Retina (tissue), 1 donor: ENCODE measurements at places on chromosomes 6 and 20.

DNA sequence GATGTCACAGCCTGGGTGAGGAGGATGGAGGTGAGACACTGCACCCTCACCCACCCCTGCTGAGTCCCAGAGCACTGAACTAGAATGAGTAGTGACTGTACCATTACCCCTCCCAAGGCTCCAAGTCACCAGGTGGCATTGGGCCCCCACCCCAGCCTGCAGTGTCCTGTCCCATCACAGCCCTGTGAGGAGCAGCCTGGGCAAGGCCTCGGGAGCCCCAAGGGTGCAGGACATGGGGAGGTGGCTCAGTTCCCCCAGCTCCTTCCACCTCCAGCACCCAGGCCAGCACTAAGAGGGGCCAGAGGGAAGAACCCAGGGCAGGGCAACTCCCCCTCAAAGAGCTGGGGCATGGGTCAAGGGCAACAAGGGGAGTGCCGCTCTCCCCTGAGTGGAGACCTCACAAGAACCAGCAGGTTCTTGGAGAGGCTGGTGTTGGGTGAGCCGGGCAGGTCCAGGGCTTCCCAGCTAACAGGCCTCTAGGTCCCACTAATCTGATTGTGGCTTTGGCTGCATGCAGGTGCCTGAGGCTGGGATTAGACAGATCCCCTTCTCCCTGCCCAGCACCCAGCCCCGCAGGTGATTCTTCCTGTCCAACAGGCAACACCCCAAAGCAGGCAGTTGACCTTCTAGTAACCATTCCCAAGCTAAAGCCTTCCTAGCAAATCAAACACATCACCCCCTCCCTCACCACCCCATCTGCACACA, 2.6 kb downstream of the CST4 start:
- DNase-seq = no peak

DNA sequence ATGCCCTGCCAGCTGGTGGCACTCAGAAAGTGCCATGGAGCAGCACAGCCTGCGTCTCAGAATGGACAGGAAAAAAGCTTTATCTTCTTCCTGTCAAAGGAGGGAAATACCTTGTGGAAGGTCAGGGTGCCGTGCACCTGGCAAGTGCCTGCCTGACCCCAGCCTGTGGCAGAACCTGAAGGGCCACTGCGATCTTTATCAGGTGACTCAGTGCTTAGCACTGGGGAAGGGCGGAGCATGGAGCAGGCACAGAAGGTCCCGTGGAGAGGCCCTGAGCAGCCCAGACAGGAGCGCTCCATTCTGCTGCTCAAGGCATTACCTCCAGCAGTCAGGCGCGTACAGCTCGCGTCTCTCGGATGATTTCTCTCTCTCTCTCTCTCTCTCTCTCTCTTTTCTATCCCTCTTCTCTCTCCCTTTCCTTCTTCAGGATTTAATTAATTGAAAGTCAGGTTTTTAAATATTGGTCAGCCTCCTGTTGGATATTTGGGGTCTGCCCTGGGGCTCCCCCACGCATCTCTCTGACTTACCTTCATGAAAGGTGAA, 31.7 kb downstream of the FOXC1 start:
- DNase-seq = no peak

DNA sequence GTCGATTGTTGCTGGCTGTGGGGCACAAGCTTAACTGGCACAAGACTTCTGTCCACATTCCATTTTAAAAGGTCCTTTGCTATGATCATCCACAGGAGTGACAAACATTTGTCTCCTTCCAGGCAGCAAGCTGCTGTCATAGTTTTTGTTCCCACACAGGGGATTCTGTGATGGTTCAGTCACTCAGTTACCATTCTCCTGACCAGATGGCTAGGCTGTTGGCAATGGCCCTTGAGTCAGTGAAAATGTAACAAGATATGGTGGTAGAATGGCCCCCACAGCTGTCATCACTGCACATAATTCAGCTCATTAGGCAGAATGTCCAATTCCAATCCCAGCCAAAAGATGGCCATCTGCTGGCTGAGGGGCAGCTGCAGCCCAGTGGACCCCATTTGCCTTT, 13.7 kb downstream of the BPIFA1 start:
- peak; percentile 15 for DNase-seq

- no peak for DNase-seq
These were observed 3.3 kb upstream of the PIGT start for GRCh38 chr20:45412653-45413052.

DNA sequence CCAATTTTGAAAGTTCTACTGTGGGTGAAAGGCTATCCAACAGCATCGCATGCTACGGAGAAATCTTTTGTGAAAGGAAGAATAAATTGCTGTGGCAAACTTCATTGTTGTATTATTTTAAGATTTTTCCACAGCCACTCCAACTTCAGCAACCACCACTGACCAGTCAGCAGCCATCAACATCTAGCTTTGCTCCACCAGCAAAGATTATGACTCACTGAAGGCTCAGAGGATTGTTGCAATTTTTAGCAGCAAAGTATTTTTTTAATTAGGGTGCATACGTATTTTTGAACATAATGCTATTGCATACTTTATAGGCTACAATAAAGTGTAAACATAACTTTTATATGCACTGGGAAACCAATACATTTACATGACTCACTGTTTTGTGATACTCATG, 493.5 kb downstream of the TFAP2A start:
- DNase-seq = no peak

GRCh38 chr20:19785173-19785982, 27.3 kb downstream of the RIN2 start:
- no peak for DNase-seq

GRCh38 chr6:169956580-169956979, 205.2 kb downstream of the ERMARD start:
- DNase-seq = no peak

DNA sequence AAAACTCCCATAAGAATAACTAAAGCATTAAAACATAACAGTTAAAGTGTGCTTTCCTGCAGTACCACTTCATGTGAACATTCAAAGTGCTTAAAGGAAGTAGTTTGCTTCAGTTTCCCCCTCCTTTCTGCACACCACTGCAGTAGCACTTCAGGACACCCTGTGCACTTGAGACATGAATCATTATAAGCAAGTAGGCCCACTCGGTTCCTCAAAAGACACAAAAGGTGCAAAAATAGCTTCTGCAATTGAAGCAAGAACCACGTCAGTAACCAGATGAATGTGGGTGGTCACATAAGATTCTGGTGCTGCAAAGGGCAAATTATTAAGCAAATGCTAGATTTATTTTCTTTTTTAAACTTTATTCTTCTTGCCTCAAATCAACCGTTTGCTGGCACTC, 160.6 kb downstream of the HIVEP2 start:
- DNase-seq = no peak

DNA sequence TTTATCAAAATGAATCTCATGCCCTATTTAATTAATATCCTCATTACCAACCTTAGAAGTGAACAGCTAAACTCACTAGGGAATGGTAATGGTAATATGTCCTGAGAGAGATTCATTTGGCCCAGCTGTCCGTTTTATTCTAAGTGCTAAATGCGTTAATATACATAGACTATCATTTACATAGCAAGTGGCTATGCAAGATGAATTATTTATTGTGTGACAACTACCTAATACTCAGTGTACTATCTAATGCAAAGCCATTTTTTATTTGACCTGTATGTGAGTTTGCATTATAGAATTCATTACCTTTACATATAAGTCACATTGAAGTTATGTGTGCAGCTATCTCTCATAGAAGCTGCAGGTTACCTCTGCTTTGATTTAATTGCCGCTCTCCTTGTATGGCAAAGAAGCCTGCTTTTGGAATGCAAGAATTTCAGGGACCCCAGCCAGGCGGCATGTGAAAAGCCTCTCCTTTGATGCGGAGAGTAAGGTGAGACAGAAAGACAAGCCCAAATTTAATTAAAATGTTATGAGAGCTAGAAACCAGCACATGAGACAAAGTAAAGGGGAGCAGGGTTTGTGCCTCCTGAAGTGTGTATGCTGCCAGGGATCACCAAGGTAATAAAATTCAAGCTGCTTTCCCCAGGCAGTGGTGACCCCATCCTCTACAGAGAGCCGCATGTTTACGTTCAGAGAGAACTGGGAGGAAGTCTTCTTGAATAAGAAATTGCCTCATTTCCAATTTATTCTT, 693.0 kb upstream of the MAP3K7 start:
- no peak for DNase-seq

DNA sequence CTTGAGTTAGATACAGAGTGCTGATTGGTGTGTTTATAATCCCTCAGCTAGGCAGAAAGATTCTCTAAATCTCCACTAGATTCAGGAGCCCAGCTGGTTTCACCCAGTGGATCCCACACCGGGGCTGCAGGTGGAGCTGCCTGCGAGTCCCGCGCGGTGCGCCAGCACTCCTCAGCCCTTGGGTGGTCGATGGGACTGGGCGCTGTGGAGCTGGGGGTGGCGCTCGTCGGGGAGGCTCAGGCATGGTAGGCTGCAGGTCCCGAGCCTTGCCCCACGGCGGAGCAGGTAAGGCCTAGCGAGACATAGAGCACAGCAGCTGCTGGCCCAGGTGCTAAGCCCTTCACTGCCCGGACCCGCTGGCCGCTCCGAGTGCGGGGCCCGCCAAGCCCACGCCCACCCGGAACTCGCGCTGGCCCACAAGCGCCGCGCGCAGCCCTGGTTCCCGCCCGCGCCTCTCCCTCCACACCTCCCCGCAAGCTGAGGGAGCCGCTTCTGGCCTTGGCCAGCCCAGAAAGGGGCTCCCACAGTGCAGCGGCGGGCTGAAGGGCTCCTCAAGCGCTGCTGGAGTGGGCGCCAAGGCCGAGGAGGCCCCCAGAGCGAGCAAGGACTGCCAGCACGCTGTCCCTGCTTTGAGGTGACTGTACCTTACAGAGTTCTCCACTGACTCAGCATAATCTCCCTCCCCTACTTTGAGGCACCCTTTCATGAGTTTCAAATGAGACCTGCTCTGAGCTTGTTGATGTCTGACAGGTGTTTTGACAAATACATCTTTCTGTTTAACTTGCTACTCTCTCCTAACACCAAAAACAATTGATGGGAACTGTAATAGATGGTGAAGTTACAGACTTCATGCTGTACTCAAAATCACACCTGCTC, 3.9 kb upstream of the SSR1 start:
- DNase-seq = no peak

GRCh38 chr6:51495096-51495495, 592.3 kb downstream of the PKHD1 start:
- peak; percentile 74 for DNase-seq

- DNase-seq = no peak
These were observed 155.7 kb downstream of the CARMIL1 start for GRCh38 chr6:25434921-25435320.

DNA sequence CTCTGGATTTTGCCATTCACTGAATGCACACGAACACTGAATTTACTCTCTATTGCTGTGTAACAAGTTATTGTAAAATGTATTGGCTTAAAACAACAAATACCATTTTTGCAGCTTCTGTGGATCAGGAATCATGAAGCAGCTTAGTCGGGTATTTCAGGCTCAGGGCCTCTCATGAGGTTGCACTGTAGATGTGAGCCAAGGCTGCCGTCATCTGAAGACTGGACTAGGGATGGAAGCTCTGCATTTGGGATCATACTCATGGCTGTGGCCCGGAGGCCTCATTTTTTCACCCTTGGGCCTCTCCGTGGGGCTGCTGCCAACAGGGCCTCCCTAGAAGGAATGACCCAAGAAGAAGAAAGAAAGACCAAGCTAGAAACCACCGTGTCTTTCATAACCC, 492.4 kb upstream of the CDH4 start:
- no peak for DNase-seq

GRCh38 chr6:159695984-159696383, 2.9 kb upstream of the SOD2 start:
- DNase-seq = no peak
